Activated naive CD4-positive, alpha-beta T cell (primary cell): ENCODE measurements at places on chromosomes 2 and 18.
A peak's percentile ranks its signal among the peaks of the same experiment; 100 is the strongest.

DNA sequence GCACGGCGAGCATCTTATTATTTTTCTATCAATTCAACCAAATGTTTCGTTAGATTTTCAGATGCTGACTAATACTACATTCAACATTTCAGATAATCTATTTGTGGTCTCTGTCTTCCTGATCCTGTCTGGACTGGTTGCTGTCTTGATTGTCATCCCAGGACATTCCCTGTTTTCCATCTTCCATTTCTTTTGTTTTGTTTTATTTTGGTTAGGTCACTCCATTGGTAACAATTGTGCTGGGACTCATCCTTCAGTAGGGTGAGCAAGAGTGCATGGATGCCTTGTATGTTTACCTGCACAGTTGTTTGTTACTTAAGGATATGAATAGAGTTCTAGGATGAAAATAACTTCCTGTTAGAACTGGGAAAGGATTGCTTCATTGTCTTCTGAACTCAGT, 55.9 kb upstream of the ACYP2 start:
- no peak for DNase-seq

DNA sequence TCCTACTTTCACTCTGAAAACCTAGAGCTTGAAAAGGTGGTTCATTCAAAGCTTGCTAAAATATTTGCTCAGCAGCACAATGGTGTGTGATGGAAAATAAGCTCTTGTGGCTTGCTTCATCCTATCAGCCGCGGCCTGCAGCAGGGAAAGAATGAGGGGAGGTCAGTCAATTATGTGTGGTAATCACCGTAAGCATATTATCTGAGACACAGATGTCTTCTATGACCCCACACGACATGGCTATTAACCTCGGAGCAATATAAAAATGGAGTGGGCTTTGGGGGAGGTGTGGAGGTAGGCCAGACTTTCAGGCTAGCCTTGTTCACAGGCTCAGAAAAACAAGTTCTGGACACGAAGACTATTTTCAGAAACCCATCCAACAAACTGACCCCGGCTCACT, 98.4 kb upstream of the SIX3 start:
- no peak for DNase-seq

DNA sequence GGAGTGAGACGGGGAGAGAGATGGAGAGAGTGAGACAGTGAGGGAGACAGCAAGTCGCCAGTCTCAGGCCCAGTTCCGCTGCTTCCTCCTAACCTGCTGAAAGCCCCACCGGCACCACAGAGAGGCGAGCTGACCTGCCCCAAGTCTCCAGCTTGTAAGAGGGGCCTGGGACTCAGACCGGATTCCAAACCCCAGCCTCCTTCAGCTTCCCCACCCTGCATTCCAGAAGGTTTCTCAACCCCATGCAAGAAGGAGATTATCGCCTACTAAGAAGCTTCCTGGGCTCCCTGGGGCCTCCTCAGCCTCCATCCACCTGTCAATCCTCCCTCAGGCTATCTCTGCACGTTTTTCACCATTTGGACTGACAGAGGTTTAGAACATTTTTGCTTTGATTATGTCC, 173.1 kb upstream of the RAB6C start:
- DNase-seq, result no peak

- no peak for DNase-seq
These were observed 98.9 kb upstream of the GLS start for GRCh38 chr2:190781604-190782198.

- DNase-seq, result no peak
These were observed 1.2 kb upstream of the ECEL1 start for GRCh38 chr2:232488721-232489300.

GRCh38 chr18:30944773-30945417, 97.6 kb downstream of the DSC3 start:
- DNase-seq, result no peak

DNA sequence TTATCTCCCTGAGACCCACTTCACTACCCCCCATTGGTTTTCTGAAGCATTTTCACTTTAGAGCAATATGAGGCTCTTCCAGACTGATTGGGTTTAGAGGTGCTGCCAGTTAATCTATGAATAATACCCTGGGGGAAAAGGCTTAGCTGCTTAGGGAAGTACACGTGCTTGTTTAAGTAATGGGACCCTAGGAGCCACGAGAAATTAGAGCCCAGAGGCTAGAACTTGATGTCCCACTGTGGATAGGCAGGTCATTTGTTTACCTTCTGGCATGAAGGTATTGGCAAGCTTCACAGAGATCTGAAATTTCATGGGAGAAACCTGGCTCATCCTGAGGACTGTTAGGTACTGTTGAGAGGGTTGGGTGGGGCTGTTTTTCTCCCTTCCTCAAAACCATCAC, 59.7 kb downstream of the CLIP4 start:
- no peak for DNase-seq

GRCh38 chr2:216713691-216714336, 18.5 kb upstream of the IGFBP5 start:
- no peak for DNase-seq

DNA sequence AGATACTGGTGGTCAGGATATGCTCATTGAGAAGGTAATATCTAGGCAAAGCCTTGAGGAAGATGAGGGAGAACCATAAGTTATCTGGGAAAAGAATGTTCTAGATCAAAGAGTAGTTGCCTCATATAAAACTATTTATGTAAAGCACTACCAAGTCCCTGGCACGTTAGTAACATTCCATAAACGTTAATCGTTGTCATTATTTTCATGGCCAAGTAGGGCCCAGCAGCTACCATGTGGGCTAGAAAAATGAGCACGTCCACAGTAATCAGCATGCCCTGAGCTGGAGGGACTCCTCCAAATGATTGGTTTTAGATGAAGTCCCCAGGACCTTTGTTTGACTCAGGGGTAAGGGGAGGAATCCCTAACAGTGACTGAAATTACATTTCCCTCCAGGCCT, 32.7 kb upstream of the AFTPH start:
- no peak for DNase-seq

DNA sequence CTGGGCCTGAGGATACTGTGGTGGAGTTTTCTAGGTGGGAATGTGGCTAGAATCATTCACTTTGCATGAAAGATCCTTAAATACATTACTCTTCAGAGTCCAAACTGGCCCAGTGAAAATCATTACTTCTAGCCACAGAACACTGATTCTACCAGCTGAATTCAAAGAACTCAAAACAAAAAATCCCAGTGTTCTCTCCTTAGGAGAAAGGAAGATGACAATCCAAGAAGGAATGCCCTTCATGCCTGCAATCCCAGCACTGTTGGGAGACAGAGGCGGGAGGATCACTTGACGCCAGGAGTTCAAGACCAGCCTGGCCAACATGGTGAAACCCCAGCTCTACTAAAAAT, 35.2 kb downstream of the FAM228A start:
- DNase-seq, result no peak

DNA sequence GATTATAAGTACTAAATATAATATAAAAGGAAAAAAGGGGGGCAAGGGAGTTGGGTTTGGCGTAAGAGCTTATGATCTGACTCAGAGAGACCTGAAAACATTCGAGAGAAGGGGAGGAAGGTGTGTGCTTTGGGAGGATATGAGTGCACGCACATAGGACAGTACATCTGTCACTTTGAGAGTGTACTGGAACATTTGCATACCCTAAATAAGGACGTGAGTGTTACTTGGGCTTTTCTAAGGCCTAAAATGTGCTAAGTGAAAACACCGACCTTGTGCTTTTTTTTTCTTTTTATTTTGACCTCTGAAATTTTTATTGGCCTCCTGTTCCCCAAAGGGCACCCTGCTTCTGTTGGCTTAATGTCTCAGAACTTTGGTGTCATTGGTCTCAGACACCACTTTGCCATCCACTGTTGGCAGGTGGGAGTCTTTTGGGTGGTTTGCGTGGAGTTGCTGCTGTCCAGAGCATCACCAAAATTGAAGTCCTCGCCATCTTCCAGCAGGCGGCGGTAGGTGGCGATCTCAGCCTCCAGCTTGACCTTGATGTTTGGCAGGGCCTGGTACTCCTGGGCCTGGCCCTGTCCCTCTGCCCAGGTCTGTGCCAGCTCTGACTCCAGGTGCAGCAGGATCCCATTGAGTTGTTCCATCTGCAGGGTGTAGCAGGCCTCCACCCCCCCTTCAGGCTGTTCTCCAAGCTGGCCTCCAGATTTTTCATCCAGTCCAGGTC, 57.7 kb downstream of the CD28 start:
- no peak for DNase-seq

DNA sequence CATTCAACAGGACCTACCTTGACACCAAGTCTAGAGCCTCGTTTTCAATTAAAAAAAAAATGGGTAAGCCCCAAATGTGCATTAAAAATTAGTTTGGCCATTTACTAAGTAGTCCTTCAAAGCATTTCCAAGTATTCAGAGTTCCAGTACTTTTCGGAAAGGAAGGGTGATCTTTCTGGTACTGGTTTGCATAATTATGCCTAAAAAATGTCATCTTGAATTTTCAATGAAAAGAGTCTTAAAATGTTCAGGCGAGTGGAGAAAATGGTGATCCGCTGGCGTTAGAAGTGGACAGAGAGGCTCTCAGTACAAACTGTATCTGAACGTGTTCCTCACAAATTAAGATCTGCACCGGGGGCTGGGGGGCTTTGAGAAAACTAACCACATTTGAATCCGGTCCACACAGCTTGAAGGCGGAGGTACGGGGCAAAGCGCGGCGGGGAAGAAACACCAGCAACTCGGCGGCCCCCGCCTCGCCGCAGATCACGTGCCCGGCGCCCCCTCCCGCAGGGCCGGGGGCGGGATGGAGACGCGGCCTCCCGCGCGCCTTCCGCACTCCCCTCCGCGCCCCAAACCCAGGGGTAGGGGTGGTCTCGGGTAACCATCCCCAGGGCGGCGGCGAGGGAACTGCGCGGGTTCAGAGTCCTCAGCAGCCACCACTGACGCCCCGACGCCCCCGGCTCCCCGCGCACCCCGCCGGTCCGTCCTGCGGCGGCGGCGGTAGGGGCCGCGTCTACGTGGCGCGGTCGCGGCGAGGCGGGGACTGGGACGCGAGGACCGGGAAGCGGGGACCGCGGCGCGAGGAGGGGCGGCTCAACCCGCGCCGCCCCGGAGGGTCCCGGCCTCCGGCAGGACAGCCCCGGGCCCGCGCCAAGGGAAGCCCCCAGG, 564 bp downstream of the LPIN2 start:
- DNase-seq, result peak; percentile 37

DNA sequence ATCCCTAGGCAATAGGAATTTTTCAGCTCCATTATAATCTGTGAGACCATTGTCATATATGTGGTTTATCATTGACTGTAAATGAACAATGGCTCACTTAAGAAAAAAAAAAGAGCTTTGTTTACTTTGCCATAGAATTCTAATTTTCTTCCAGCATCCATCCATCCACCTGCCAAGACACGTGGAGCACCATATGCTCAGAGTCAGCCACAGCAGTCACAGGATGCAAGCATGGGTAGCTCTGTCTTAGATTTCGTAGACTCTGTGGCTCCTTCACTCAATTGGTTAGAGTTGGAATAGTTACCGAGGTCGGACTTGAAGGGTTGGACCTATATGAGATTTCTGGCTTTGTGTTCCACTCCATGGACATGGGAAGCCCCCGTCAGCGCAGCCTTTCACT, 75.6 kb downstream of the COA5 start:
- DNase-seq, result no peak

- no peak for DNase-seq
These were observed 45.6 kb downstream of the ONECUT2 start for GRCh38 chr18:57480733-57481132.

DNA sequence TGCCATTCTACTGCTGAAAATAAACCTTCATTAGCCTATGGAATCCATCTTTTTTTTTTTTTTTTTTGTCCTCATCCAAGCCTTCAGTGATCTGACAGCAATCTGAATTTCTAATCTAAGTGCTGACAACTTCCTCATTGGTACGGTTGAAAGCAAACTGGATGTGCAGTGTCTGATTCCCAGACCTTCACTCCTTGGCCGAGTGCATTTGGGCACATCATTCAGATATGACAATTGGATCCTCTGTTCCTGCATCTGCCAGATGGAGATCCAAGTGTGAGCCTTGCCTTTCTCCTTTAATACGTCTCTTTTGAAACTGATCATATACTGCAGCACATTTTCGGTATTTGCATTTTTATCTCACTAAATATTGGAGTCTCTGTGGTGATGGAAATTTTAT, 713.1 kb downstream of the DCDC2C start:
- no peak for DNase-seq

DNA sequence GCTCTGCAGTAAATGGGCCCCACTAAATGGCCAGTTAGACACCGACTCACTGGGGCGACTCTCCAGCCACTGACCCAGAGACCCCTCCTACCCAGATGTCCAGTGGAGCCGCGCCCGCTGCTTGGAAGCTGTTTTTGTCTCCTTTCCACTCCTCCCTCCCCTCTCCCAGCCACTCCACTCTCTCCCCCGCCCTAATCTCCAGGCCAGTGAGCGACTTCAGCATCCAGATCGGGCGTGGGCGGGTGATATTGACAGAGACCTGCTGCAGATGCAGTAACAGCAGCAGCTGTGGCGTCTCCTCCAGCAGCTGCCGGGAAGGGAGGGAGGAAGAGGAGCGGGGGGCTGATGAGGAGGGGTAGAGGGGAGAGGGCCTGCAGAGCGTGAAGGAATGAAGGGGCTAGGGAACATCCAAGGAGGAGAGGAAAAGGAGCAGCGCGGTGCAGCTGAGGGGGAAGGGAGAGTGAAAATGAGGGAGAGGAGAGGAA, at the start of gene SCN7A:
Gene SCN7A (minus strand): TSS at position 110 of the 485 bp plus-strand sequence. CDS start 16,553 bp downstream, outside the sequence.
- DNase-seq, result no peak

- peak; percentile 9 for DNase-seq
These were observed 1.0 kb downstream of the UBR3 start for GRCh38 chr2:169828141-169828811.

DNA sequence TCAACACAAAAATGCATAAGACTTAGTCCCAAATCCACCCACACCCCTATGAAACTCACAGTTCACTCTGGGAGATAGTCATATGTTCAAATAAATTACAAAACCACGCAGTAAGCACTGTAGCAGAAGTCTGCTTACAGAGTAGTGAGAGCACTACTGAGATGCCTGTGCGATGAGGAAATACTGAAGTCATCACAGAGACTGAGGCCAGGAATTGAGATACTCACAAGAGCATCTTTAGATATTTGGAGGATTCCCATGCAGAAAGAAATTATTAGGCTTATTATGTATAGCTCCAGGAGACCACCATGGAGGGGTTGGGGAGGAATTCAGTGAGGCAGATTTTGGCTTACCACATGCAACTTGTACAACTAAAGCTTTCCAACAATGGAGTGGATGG, 82.3 kb downstream of the ANTXR1 start:
- DNase-seq, result no peak

GRCh38 chr18:58359620-58360019, 269.3 kb downstream of the ALPK2 start:
- no peak for DNase-seq
